ENCODE measurements at places on chromosomes 5 and 9.
A peak's percentile ranks its signal among the peaks of the same experiment; 100 is the strongest.

DNA sequence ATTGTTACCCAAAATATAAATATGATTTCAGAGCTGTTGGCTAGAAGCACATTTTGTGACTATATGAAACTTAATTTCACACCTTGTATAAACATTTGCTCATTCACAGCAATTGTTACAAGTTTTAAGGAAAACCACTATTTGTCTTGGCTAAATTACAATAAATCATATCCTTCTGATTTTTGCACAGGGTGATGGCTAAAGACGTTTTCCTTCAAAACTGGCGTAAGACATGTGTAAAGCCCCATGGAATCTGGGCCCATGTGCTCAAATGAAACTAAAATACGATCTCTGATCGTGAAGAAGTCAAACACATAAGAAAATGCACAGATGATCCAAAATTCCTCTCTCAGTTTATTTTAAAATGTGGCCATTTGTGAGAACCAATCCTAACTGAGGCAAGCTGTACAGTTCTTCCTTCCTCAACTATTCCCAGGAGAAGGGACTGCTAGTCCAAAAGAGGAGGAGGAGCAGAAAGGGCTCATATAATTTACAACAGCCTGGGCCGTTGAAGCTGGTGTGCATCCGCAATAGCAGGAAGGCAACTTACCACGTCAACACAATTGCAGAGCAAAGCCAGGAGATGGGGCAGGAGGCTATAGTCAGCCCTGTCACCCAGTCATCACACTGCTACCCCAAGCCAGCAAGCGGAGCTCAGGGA, 98.4 kb downstream of the MED27 start:
- DNase-seq = no peak

GRCh38 chr9:133691626-133692363, 46.4 kb downstream of the SARDH start:
- no peak for DNase-seq

GRCh38 chr5:37319037-37319782, 51.7 kb downstream of the NUP155 start:
- no peak for DNase-seq

DNA sequence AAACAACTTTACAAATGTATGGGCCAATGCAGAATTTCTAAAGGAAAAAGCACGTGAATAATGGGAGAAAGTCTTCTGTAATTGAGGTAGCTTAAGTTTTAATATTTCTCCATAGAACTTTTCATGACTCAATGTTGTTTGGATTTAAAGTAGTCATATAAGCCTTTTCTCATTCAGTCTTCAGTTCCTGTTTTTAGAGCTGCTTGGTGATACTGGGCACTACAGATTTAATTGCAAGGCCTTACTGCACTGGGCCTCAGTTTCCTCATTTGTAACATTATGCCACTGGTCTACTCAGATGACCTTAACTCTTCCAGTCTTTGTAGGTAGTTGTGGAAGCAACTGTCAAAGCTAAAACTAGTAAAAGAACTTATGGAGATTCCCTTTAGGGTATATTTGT, 60.4 kb downstream of the WDR41 start:
- DNase-seq = no peak

- DNase-seq = no peak
These were observed 104.1 kb upstream of the SPRY4 start for GRCh38 chr5:142428773-142429473.

- peak; percentile 51 for DNase-seq
These were observed 4.2 kb upstream of the NRARP start for GRCh38 chr9:137306066-137306849.

DNA sequence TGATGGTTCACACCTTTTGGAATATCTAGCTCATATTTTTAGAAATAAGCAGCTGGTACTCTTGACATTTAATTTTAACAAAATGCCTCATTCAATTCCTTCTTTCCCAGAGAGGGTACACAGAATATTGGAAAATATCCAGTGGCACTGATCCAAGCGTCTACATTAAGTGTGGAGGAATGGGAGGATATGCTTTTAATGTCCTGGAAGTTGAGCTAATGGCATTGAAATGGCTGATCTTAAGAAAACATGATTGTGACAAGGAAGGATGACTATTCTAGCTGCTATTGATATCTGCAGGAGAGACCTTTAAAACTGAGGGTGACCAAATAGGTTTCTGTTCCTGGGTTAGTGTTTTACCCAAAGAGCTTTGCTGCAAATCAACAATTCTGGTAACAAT, 30.0 kb downstream of the ZNF366 start:
- DNase-seq = no peak

GRCh38 chr5:132674671-132675506, 1.1 kb downstream of the IL4 start:
- no peak for DNase-seq

GRCh38 chr5:140228364-140228837, 53.4 kb downstream of the CYSTM1 start:
- no peak for DNase-seq

- DNase-seq = no peak
These were observed 6.6 kb downstream of the RACK1 start for GRCh38 chr5:181236954-181237641.

GRCh38 chr9:118630931-118631595, 738.2 kb downstream of the BRINP1 start:
- DNase-seq = no peak

DNA sequence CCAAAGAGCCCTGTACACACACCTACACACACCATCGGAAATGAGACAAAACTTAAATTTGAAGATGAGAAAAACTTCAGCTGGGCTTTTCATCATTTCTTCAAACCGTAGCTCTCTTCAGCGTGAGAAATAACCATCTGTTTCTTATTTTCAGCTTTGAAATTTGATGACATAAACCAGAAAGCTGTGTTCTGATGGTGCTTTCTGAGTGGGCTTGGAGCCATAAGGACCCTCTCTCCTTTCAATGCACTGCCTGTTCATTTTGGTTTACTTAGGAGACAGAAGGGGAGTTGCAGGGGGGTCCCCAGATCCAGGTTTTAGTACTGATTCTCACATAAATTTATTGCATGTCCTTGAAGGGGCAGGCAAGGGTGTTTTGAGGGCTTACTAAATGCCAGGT, 9.5 kb downstream of the FBXO10 start:
- DNase-seq = no peak

DNA sequence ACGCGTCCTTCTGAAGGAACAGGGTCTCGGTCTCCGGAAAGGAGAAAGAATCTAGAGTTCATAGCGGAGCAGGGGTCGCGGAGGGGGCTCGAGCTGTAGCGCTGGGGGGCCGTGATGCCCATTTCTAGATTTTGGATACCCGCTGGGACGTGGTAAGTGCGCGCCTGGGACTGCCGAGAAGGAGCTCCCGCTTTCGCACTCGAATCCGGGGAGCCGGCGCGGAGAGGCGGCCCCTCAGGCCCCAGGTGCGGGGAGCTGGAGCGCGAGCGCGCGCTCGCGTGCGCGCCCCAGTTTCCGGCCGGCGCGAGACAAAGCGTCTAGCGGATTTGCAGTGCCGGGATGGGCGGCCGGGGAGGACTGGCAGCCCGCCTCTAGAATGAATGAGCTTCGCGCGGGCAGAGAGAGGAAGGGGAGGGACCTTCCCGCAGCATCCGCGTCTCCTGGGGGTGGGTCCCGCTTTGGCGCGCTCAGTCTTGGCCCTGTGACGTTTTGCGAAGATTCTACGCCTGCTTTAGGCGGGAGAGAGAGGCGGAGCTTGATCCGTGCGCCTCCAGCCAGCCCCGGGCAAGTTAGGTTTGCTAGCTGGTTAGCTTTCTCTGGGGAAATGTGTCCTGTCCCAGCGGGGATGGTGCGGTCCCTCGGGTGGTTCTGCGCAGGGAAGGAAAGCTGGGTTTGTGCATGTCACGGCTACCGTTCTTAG, 1.2 kb downstream of the LMNB1 start:
- DNase-seq = peak; percentile 94

GRCh38 chr5:35098214-35098613, 50.5 kb upstream of the AGXT2 start:
- no peak for DNase-seq
